Esophagus mucosa (tissue), 1 donor: ENCODE measurements at places on chromosomes 3 and 15. TPM values are rescaled to one million over a fixed set of nuclear protein-coding genes. Genes with fewer than 3 reads are reported as not detected.
A peak's percentile ranks its signal among the peaks of the same experiment; 100 is the strongest.

DNA sequence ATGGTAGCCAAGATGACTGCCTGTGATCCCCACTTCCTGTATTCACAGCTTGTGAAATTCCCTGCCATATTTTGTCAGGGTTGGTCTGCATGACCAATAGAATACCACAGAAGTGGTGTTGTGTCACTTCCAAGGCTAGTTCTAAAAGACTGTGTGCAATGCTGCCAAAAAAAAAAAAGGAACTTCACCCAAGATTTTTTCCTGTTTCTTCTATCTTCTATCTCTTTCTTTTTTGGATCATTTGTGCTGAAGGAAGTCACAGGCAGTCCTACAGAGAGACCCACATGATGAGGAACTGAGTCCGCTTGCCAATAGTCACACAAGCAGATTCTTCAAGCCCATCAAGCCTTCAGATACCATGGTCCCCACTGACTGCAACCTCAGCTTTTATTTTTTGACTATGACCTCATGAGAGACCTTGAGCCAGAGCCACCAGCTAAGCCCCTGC lies 18.1 kb upstream of the RAF1 start:
- peak; percentile 76 for ATAC-seq

TGM5 gene
- total RNA-seq, result 13.5 TPM

GRCh38 chr3:115655761-115656282 lies 32.5 kb downstream of the GAP43 start:
- no peak for ATAC-seq

DNA sequence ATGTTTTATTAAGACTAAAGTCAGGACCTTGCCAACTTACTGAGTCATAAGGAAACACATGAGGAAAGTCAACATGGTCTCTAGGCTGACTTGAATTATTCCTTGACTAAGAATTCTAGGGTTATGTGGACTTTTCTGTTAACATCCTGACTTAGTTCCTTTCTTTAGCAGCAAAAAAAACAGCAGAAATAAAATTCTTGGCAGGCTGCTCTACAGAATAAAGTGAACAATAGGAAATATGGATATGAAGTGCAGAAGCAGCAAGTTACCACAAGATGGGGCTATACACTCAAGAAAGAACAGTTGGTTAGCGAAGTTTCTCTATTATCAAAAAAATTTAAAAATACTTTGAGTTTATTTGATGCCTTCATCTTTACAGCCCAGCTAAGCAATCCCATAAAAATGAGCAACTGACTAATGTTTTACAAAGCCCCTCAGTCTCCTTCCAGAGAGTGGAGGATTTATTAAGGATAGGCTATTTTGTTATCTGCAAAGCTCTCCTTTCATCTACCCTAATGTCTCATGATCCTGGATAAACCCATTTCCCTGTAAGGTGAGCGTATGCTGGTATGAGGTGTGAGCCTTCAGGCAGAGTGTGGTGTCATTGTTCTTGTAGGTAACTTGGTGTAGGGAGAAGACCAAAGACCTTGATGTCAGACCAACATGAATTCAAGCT lies 23.1 kb upstream of the MCCC1 start:
- ATAC-seq, result peak; percentile 57

GRCh38 chr3:79139395-79140068 lies 628.3 kb downstream of the ROBO1 start:
- ATAC-seq, result no peak

GMNC gene
- not detected for total RNA-seq

KLHL40 gene
- not detected for total RNA-seq

GRCh38 chr3:57959423-57960173 lies 48.6 kb upstream of the FLNB start:
- ATAC-seq, result peak; percentile 82

MNS1 gene
- total RNA-seq, result 2.4 TPM

OR4M2 gene
- total RNA-seq, result not detected

C3orf49 gene
- total RNA-seq, result not detected

UROC1 gene
- not detected for total RNA-seq

GRCh38 chr3:89889386-89889785 lies 782.0 kb downstream of the EPHA3 start:
- ATAC-seq, result no peak

DNA sequence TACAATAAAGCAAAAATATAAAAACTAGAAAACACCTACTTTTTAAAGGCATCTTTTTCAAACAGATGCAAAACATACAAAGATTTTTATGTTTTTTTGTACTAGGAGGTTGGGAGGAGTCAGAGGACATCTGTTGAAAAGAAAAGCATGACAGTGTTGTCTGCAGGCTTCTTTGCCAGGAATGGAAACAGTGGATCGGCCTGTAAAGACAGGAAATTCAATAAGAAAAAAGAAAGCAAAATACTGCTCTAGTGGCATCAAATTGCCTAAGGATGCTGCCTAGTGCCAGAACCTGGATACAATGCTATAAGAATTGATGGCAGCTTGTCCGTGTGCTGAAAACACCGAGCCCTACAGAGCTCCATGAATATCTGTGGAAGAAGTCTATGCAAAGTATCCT lies 69.9 kb downstream of the TBC1D5 start:
- ATAC-seq, result no peak

- ATAC-seq, result no peak
These were observed 148.8 kb upstream of the TRIM42 start for GRCh38 chr3:140529096-140529495.

DNA sequence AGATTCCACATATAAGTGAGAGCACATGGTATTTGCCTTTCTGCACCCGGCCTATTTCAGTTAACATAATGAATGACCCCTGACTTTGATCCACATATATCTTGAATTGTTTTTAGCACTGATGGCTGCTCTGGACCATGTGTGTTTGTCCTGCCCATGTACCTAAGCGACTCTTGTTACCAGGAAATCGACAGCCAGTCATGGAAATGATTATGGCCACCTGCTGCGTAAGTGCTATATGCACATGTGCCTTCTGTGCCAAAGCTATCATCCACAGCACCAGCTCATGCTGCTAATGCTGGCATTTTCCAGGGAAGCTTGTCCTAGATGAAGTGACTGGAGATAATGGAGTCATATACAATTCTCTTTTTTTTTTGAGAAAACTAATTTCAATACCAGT lies 103.7 kb downstream of the PEX5L start:
- ATAC-seq, result no peak

STRC gene
- not detected for total RNA-seq

BLOC1S6 gene
- 18.1 TPM for total RNA-seq

DNA sequence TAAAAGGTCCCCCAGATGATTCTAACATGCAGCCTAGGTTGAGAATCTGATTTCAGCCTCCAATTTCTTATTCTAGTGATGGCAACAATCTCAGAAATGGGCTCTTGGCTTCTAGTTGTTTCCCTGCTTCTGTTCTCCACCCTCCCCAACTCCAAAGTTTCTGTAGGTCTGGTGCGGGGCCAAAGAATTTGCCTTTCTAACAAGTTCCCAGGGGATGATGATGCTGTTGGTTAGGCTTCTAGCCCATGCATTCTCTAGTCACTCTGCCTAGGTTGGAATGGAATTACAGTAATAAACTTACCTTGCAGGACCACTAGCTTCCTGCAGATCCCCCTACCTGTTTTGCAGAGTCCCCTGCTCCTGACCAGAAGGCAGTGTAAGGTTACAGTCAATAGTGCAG lies 103.2 kb upstream of the PPP2R3A start:
- ATAC-seq, result no peak

DNA sequence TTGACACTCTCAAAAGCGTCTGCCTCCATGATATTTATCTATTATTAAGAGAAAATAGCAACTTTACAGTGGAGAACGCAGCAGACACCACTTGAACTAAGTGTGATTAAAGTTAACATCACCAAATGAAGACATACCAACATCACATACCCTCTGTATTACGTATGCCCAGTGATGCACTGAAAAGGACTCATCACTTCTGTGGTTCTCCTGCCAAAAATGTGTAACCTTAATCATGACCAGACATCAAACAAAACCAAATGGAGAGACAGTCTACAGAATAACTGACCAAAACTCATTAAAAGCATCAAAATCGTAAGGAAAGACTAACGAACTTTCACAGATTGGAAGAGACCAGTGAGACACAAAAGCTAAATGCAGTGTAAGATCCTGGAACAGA lies 103.2 kb downstream of the PPP2R3A start:
- ATAC-seq, result no peak

SLC24A5 gene
- not detected for total RNA-seq

DNA sequence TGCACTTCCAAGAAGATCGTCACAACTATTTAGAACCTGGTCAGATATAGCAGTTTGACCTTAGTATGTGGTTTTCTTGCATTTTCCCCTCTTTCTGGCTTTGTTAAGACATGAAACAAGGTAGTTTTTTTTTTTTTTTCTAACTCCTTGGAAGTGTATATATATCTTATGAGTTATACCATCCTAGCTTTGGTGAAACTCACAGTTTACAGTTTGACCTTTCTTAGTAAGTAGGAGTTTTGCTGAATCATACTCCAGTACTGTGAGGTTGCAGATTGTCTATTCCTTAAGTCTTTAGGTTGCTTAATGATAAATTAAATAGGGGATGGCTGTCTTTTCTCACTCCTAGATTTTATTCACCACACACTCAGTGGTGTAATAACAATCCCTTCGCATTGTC lies 325.0 kb downstream of the RBMS3 start:
- ATAC-seq, result no peak

- ATAC-seq, result peak; percentile 42
These were observed 133.6 kb downstream of the CD47 start for GRCh38 chr3:107956991-107957900.

TP63 gene
- 190 TPM for total RNA-seq

OR5K2 gene
- total RNA-seq, result not detected

- no peak for ATAC-seq
These were observed 17.6 kb downstream of the SHQ1 start for GRCh38 chr3:72830452-72831223.

IL5RA gene
- not detected for total RNA-seq

DNA sequence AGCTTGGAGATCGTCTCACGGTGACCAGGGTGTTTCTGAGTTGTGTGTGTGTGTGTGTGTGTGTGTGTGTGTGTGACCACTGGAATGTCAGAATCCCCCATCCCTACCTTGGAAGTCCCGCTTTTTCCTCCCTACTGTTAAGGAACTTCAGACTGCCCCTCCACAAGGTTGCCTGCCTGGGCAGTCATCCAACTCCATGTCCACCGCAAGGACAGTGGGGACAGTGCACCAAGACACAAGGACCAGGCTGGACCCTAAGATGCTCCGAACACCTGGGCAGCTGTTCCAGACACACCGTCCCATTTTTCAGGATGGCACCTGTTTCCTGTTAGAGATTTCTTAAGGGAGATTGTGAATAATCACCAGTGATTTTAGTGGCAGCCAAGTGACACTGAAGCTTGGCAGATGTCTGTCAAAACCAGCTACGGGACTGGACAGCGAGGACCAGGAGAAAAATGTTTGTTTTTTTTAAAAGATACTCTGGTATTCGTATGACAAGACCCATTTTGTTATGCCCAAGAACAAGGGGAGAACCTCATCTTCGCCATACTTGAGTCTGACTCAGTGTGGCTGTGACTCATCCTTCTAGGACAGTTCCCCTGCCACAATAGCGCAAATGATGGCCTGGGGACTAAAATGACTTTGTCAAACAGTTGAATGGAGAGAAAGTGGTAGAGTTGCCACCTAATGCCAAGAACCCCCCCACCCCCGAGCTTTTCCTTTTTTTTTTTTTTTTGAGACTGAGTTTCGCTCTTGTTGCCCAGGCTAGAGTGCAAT lies 15.5 kb downstream of the PAQR9 start:
- peak; percentile 47 for ATAC-seq

DNA sequence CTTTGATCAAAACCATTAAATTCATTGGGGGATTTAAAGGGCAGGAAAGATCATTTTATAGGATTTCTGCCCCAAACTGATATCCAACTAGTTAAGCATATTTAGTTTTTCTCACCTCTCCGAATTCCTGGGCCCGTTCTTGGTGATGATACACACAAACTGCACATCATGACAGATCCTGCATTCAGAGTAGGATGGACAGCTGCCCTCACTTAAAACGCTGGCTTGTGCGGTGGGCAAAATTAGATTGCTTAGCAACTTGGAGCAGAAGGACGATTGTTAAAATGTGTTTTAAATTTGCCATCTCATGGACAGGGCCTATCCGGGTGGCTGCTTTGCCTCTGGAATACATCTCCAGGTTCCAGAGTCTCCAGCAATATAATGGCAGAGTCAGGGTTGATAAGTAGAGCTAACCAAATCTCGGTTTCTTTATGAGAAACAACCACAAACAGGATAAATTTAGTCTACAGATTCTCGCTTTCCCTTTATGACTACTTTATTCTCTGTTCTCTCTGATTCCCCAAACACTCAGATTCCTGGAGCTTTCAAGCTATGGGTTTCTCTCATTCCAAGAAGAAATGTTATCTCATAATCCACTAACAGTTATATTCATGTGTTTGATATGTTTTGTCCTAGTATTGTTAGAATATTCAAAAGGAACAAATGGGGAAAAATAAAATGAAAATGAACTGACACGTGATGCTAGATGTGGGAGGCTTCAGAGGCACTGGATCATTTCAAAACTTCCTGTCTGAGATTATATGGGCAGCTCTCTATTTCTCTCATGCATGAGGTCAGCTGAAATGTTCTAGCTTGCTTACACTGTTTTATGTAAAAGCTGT lies 1014.1 kb upstream of the SEMA6D start:
- ATAC-seq, result no peak

ZDHHC23 gene
- total RNA-seq, result 3.0 TPM

SLC12A1 gene
- not detected for total RNA-seq
